D341Med (cell line): ENCODE measurements at places on chromosomes 13 and 19.

DNA sequence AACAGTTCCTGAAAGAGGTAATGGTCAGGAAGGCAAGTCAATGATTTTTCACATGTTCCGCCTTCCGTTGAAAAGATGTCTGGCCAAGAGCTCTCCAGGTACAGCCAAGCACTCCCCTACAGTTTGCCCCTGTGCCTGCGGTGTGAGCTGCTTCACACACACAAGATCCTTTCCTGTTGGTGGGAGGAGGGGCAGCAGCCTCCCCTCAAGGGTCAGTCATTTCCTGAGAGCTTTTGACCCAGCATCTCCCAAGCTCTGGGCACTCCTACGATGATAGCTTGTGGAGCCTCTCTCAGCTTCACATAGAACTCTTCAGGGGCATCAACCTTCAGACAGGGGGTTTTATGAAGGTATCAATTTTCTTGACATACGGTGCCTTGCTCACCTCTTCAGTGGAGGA, 86.9 kb downstream of the DOCK9 start:
- no peak for DNase-seq

DNA sequence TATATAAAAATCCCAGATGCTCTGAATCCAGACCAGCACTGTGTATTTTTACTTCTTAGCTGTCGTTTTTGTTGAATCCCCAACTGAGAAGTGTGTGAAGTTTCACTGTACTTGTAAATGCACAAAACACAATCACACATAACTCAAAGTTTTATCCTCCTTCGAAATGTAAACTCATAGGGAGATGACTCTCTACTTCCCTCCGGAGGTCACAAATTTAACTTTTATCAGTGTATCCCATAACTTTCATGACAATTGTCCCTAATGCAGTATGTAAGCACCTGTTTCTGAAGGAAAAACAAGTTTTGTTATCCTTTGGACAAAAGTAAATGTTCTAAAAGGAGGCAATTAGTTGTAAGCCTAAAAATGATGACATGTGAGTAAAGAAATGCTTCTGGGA, 665.0 kb upstream of the SLITRK6 start:
- DNase-seq, result no peak

DNA sequence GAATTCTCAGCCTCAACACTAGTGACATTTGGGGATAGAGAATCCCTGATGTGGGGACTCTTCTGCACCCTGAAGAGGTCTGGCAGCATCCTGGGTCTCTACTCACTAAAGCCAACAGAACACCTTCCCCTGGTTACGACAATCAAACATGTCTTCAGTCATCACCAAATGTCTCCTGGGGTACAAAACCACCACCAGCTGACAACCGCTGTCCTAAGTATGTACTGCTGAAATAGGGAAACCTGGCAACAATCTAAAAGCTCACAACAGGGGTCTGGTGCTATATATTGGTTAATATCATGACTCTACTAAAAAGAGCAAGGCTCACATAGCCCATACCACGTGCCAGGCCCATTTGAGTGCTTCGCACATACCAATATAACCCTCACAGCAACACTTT, 13.4 kb downstream of the AKT2 start:
- DNase-seq, result no peak

DNA sequence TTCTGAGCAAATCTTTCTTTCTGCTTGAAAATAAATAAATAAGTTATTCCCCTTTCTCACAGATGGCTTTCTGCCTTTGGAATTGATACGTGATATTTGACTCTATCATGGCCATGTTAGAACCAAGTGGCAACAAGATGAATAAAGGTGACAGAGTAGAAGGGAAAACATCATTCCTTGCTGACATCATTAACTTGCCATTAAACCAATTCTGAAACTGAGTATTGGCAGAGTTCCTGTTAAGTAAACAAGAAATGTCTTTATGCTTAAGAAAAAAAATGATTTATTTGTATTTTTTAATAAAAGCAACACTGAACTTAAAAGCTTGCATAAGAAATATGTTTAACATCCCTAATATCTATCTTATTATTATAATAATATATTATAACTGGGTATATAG, 828.1 kb downstream of the PCDH9 start:
- no peak for DNase-seq

DNA sequence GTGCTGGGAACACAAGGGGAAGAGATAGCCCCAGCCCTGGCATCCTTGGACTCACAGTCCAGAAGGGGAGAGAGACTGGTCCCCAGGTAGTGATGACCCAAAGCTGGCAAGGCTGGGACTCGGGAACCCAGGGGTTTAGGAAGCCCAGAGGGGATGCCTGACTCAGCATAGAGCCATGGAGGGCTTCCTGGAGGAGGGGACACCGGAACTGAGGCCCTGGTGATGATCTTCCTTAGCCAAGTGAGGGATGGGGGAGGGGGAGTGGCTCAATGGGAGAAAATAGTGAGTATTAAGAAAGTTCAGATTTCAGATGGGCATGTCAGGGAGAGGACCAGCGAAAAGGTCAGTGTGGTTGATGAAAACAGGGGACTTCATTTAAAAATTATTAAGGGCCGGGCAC, 26.8 kb downstream of the EXOC3L2 start:
- no peak for DNase-seq

- peak; percentile 92 for DNase-seq
These were observed 5.5 kb upstream of the IFI30 start for GRCh38 chr19:18167975-18168645.

GRCh38 chr13:48563626-48564025, 30.7 kb upstream of the RCBTB2 start:
- DNase-seq, result no peak

DNA sequence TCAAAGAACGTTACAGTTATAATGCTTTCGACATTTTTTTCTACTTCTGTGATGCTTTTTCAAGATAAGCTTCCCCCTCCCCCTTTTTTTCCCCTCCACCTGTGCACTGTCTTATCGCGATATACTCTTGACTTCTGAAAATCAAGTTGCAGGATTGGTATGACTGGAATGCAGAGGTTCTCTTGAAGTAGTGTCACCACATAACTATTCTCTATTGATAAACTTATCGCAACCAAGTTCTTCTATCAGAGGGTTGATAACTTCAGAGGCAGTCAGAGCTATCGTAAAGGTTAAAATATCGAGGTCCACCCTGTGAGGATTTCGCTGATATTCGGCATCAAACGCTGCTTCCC, 820 bp downstream of the EID2 start:
- no peak for DNase-seq

GRCh38 chr13:28654276-28654675, 4.7 kb upstream of the POMP start:
- no peak for DNase-seq

GRCh38 chr19:14183741-14184350, 22.1 kb downstream of the ADGRL1 start:
- peak; percentile 63 for DNase-seq

GRCh38 chr13:80399340-80400163, 58.6 kb upstream of the SPRY2 start:
- no peak for DNase-seq

- DNase-seq, result no peak
These were observed 511.8 kb upstream of the SLITRK1 start for GRCh38 chr13:84393981-84394625.

DNA sequence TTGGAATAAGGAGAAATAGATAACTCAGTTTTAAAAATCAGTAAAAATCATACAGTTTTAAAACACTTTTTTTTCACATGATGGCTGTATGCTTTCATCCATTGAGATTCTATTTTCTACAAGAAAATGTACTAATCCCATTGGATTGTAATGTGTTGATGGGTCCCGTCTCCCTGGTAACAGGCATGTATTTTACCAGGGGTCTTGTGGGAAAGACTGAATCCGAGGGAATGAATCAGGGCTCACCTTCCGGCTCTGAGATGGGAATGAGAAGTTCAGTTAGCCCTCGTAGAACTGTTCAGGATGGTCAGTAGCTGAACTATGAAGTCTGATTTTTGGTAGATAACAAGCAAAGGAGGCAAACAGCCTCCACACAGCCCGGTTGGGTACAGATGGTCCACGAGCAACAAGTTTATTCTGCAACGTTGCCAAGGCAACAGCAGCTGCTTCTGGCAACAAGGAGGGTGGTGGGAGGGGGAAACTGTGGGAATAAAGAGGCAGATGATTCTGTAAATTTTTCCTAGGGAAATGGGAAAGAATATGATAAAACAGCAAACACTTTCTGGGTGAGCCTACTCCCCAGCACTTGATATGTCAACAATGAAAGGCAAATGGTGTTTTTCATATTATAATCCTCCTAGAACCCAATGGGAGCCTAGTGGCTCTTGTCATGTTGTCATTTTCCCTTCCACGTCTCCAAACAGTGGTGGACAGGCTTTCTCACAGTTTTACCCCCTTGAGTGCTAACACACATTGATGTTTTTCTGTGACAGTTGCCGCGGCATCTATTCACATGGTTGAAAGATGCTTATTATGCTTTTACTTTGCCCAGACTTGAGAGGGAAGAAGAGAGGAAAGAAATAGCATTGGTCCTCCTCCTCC, 12.4 kb upstream of the SIAH3 start:
- DNase-seq, result no peak

DNA sequence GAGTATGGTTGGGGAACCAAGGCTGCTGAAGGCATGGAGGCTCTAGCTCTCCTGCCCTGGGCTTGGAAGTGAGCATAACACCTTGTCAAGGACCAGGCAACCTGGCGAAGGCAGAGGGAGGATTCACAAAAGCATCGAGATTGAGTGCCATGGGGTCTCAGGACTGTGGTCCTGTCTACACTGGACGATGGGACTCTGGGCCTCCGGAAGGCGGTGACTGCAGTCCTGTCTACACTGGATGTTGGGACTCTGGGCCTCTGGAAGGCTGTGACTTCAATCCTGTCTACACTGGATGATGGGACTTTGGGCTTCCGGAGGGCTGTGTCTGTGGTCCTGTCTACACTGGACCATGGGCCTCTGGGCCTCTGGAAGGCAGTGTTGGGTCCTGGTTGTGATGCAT, 290.4 kb downstream of the TEX29 start:
- no peak for DNase-seq

GRCh38 chr19:30387311-30388115, 15.3 kb downstream of the ZNF536 start:
- DNase-seq, result no peak

GRCh38 chr13:33548069-33548468, 262.5 kb upstream of the STARD13 start:
- DNase-seq, result no peak

DNA sequence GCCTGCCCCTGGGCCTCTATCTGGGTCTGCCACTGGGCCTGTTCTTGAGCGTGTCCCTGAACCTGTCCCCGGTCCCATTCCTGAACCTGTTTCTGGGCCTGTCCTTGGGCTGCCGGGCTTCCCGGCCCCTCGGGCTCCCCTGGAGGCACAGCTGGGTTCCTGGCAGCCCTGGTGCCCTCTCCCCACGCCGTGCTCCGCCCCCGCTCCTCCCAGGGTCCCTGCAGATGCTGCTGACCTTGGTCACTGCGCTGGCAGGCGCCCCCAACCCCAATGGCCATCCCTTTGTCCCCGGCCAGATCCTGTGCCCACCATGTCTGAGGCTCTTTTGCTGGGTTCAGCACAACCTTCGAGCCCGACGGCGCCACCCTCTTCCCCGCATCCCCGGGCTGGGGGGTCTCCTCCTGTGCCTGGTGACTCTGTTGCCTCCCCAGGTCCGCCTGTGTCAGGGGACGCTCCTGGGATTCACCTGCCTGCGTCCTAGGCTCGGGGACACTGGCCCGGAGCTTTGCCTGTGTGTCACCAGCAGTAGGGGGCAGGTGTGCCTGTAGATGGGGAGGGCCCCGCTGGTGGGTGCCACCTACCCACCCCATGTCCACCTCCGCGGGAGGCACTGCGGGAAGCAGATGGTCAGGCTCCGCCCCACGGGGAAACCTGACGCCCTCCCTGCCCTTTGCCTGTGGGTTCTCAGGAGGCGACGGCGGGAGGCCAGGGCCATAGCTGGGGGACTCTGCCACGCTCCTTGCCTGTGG, 41.0 kb upstream of the GRTP1 start:
- DNase-seq, result no peak

- no peak for DNase-seq
These were observed 1362.0 kb downstream of the PCDH9 start for GRCh38 chr13:65868099-65868498.

DNA sequence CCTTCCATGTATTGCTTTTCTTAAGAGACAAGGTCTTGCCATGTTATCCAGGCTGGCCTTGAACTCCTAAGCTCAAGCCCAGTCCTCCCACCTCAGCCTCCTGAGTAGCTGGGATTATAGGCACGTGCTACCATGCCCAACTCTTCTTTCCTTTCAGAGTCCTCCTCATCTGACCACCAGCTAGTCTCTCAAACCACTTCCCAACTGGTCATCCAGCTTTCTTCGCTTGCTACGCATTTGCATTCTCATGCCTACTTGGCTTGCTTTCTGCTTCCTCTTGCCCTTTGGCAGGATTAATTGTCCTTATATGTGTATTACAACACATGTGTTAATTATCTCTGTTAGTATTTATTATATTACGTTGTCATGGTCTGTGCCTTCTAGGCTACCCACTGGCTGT, 6.3 kb downstream of the GPR18 start:
- DNase-seq, result no peak

DNA sequence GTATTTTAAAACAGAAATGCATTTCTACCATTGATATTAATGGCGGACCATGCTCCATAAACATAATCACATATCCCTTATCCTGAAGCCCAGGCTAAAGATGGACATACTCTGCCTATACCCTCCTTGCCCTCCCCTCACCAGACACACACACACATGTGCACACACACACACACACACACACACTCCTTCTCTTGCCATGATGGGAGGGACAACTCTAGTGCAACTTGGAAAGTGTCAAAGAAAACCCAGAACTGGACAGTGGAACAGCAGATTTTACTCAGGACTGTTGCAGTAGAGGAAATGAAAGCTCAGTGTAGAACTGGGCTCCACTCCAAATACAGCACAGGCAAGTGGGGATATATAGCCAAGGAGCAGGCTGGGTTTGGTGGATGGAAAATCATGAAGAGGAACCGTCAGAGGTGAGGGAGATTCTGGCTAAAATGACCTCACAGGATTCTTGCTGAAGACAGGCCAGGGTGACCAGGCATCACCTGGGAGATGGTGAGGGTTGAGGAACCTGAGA, 40.8 kb downstream of the TNFRSF19 start:
- DNase-seq, result no peak
